NCI-H69 (cell line): ENCODE measurements at places on chromosomes 16 and 17.
A peak's percentile ranks its signal among the peaks of the same experiment; 100 is the strongest.

DNA sequence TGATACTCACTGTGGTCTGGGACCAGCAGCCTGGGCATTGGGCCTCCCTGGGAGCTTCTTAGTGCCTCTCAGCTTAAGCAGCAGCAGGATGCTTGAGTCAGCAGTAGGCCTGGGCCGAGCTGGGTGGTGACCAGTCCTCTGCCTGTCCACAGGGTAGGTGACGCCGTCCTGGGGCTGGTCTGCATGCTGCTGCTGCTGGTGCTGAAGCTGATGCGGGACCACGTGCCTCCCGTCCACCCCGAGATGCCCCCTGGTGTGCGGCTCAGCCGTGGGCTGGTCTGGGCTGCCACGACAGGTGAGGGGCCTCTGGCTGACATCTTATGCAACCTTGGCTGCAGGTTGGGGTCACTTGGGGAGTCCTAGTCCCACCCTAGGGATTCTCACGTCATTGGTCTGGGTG is 7.4 kb downstream of the SLC26A11 start:
- DNase-seq = no peak

GRCh38 chr17:74453665-74454196 is 12.7 kb upstream of the CD300A start:
- no peak for DNase-seq

DNA sequence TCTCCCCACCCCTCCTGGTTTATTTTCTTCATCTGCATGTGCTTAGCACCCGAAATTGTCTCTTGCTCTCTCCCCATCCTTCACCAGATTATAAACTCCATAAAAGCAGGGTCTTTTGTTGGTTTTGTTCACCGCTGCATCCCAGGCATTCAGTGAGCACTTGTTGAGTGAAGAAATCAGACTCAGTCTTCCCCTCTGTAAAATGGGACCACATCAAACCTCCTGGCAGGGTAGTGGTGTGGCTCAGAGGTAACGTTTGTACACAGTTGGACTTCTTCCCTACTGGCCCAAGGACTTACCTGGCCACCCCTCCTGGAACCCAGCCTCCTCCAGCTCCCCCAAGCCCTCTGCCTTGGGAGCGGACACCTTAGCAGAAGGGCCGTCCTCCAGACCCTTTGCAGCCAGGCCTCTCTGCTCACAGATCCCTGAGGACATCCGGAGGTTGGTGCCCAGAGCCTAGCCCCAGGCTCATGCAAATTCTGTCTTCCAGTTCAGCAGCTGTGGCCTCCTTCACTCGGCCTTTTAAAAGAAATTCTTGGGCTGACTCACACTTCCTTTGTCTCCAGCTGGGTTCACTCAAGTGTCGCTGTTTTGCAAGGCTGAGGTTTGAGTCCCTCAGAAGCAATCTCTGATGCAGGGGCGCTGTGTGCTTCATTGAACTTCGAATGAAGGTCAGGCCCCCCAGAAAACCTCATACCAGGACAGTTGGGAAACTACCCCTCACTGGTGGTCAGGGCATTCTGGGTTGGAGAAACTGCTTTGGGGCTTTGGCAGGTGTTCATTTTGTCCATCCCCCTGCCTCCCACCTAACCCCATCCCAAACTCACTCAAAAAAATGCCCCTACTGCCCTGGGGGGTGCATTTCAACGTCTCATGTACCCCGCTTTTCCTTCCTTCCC is 16.8 kb upstream of the RMI2 start:
- peak; percentile 44 for DNase-seq

DNA sequence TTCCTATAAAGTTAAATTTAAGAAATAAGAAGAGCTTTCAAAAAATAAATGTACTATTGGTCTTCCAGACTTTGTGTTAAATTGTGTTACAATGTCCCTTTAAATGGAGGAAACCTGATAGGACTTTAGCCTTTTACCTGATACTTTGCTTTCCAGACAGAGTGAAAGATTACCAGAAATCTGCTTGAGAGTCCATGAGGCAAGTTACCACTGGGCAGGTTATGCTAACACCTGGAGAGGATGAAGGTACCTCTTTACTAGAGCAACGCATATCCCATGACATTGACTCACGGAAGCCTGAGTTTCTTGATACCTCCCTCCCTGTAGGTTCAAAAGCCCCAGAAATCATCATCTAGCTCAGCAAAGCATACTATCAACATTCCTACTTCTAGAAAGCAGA is 143.9 kb upstream of the C17orf78 start:
- DNase-seq = no peak

DNA sequence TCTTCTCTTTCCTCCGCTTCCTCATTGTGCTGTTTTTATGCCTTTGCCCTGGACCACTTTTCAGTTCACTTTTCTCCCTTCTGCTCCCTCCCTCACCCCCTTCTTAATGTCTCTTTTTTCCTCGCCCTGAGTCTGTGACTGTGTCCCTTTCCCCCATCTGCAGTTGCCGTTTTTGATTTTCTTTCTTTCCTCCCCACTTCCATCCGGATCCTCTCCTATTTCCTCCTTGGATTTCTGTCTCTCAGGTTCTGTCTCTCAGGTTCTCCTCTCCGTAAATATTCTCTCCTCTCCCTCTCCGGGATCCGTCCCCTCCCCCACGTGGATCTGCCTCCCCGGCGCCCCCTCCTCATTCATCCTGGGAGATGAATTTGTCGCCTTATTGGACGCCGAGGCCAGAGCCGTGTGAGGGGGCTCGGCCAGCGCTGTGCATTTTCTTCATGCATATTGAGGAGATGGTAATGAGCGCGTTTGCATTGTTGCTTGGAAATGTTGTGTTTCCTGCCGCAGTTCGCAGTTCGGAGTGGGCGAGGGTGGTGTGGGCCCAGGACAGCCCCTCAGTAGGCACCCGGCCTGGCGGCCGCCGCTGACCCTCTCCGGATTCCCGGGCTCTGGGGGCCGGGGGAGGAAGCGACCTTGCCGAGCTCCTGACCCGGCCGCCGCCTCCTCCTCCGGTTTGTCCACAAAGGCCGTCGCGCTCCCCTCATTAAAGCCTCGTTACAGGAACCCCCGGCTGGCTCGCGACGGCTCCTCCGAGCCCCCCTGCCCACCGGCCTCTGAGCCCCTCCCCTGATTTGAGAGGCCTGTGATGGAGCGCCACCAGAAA is 4.5 kb upstream of the IRX3 start:
- no peak for DNase-seq

GRCh38 chr17:4270736-4271135 is 7.0 kb upstream of the ANKFY1 start:
- DNase-seq = no peak

DNA sequence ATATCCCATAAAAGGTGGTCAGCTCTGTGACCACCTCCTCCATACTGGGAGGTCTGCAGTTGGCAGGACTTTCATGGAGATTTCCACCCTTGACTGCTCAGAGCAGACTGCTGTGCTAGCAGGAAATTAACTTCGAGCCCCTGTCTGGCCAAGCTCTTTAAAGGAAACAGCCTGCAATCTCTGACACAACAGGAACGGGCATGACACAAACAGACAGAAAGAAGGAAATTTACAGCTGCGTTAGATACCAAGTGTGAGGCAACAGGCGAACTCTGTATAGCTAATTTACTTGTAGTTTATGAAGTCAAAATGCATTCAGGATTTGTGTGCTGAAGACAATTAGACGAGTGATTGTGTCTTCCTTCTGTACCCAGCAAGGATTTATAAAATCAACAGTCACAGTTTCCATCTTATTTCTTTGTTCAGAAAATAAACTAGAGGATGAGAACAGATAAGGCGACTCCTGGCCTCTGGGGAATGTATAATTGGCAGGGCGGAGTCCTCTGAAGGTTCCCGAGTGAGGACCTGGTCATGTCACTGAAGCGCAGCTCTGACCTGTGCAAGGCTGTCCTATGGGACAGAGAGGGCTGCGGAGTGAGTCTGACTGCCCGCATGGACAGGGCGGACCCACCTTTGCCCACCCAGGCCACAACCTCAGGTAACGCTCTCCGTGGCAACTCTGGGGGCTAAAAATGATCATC is 16.1 kb downstream of the WIPI1 start:
- no peak for DNase-seq

GRCh38 chr16:51151435-51151960 is 428 bp upstream of the SALL1 start:
- peak; percentile 47 for DNase-seq

DNA sequence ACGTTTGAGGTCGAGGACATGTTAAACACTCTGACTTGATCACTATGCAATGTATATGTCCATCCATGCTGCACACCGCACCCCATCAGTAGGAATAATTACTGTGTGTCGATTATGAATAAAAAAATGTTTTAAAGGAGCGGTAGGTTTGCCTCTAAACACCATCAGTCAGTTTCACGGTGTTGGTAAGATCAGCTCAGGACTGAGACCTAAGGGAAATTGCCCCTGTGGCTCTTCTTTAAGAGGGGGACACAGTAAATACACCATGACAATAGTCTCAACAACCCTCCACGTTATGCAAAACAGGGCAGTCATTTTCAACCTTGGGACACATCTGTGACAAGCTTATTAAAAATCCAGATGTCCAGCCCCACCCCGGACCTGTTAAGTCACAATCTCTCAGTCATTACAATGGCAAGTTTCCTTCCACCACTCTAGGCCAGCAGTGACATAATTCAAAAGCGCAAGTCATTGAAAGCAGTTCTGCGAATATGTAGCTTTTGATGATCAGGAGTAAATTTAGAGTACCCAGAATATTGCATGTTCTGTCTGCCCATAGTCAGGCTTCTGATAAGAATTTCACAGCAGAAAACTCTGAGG is 1.2 kb downstream of the ATMIN start:
- peak; percentile 12 for DNase-seq

DNA sequence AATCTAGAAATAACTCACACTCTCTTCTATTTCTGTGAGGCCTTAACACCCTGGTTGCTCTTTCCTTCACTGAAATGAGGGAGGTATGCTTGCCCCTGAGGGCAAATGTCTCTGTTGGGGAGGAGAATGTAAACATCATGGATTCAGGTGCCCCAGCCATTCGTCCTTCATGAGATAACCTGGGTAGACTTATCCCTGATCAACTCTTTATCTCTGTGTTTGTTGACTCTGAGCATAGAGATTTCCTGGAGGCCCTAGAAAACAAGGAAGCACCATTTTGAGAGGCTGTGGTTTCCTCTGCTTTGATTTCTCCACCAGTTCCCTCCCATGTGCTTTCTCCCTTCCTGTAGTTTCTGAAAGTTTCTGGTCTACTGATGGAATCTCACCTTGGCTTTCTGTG is 77.3 kb downstream of the PHKB start:
- no peak for DNase-seq

DNA sequence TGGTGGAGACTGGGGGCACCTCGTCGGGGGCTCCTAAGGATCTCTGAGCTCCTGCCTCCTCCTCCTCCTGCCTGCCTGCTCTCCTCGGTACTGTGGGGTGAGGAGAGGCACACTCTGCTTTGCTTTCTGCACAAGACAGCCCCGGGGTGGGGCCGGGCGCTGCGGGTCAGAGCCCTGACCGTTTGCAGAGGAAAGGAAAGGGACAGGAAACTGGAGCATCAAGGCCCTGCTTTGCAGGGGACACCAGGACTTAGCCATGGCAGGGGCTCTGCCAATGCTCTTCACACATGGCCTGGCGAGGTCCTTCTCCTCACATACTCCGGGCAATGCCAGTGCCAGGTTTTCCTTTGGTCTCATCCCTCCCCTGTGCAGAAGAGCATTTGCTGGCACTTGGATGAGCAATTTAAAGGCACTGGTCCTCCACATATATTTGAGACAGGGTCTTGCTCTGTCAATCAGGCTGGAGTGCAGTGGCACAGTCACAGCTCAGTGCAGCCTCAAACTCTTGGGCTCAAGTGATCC is 23.8 kb upstream of the DOC2B start:
- DNase-seq = no peak

- no peak for DNase-seq
Observed at GRCh38 chr17:57877803-57878377, 28.0 kb upstream of the MRPS23 start.

DNA sequence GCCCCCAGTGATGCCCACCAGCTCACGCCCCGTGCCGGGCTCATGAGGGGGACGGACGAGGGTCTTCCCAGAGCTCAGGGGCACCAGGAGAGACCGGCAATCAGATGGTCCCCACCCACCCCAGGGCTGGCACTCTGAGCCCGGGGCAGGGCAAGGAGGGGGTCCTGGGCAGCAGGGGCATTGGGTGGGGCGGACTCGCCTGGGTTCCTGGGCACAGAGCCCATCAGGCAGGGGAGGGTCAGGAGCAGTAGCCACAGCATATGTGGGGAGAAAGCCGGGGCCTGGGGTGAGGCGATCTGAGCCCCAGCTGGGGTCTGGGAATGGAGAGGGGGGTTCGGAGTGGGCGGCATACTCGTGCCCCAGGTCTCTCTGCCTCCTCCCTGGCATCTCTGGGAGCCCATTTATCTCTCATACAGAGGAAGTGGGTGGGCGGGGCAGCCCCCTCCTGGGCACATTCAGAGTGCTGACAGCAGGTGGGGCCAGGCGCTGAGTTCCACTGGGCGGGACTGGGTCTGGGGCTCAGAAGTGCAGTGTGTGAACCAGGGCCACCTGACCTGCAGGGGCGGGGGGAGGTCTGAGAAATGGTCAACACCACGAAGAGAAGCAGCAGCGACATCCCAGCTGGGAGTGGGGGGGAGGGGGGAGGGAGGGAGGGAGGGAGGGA is 20.5 kb upstream of the UBE2I start:
- peak; percentile 91 for DNase-seq

DNA sequence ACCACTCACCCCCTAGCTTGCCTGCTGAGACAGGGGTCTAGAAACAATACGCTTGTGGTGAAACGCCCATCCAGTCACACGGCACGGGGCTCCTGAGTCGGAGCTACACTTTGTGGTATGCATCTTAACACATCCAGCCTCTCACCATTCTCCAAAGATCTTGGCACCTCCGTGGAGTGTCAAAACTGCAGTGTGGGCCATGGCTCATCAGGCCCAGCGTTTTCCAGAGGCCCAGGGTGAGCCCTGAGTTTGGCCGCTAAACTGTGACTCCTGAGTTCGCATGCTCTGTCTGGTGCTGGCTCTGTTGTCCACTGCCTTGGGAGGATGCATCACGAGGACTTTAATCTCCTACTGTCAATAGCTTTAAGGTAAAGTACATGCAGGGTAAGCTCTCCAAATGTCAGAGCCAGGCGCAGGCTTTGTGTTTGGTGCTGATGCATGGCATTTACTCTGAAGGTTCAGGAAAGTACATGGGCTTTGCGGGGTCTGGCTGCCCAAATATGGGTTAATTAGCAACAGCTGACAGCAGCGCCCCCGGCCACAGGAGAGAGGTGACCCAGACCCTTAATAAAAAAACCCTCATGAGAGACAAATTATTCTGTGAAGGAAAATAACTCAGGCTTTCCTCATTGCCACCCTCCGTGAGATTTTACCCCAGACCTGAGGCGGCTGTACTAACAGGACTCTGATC is 118.4 kb downstream of the CCDC182 start:
- no peak for DNase-seq

GRCh38 chr16:2838928-2839327 is 8.8 kb downstream of the ZG16B start:
- peak; percentile 72 for DNase-seq

GRCh38 chr16:75389096-75389690 is 44.1 kb downstream of the CFDP1 start:
- no peak for DNase-seq

DNA sequence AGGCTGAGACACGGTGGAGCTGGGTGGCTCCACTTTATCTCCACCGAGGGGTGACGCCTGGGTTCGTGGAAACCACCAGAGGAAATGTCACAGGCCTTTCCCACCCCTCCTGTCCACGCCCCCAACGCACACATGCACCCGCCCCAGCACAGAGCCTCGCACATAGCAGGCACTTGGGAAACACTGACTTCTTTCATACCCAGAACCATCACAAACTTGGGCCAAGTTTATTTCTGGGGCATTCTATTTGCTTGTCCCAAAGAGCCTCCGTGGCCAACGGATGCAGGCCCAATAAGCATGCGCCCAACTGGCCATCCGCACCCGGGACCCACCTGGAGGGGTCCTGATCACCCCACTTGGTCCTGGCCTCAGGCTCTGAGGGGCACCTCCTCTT is 3.3 kb downstream of the BCAR1 start:
- DNase-seq = no peak

- DNase-seq = no peak
Observed at GRCh38 chr16:62298600-62298999, 262.4 kb upstream of the CDH8 start.
